Occipital lobe (tissue), 3 donors: ENCODE measurements at places on chromosomes 4 and X. TPM values are rescaled to one million over a fixed set of nuclear protein-coding genes. Genes with fewer than 3 reads are reported as not detected.

GRCh38 chr4:77154761-77155499 is 2.1 kb upstream of the CCNG2 start:
- DNase-seq, result no peak

DNA sequence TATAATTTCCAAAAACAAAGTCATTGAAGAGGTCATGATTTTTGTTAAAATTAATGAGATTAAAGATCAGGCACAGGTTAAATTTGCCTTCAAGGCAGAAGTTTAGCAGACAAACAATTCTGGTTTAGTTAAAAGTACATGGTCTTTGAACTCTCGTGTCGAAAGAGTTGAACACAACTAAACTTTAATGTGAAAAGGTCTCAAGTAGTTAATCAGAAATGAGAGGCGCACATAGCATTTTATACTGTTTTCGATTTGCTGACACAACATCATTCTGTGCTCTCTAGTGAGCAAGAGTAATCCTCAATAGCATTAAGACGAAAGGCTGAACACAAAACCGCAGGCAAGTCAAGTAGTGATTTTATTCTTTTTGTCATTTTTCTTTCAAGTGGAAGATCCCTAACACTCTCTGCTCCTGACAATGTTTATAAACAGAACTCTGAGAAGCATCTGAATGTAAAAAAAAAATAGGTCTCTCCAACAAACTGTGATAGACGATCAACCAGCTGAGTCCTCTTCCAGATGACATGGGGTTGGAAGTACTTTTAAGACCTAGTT is 49.8 kb downstream of the SH3RF1 start:
- no peak for DNase-seq

GRCh38 chrX:153511784-153512500 is 5.5 kb upstream of the ATP2B3 start:
- DNase-seq, result no peak

DNA sequence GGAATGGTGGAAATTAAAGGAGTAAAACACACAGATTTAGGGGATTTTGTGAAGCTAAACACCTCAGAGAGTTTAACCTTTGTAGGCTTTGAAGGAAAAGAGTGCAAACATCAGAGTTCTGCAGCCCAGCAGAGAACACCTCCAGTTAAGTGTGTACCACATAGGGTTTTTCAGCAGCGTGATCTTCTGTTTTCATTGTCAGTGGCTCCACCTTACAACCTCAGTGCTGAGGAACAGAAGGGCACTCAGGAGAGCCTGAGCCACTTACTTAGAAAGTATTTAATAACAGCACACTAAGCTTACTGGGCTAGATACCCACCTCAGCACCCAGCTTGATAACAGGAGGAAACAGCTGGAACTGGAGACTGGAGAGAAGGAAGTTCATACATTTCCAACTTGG is 2.0 kb upstream of the FBXW7 start:
- no peak for DNase-seq

GRCh38 chr4:22427675-22428074 is 88.2 kb downstream of the ADGRA3 start:
- DNase-seq, result no peak

SRD5A3 gene
- total RNA-seq, result 10.3 TPM

PROM1 gene
- total RNA-seq, result 43.5 TPM

GUCY1A1 gene
- 136 TPM for total RNA-seq
